Esophagus squamous epithelium (tissue), 5 donors: ENCODE measurements at places on chromosomes 4 and X.

- DNase-seq = no peak
Measured at GRCh38 chrX:45050558-45050957, 150.1 kb downstream of the DIPK2B start.

DNA sequence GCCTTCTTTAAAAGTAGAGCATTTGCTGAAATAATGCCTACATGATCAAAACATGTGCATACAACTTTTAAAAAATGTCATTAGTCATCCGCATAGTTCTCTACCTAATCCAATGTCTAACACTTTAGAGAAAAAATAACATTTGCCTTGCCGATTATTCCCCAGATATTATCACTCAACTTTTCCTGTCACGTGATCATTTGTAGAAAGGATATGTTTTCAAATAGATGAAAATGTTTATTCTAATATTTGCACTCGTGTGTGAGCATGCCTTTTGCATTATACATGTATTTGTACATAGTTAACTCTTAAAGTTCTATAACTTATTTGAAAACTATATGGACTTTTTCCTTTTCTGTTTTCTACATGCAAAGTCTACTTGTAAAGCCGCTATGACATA lies 533.0 kb upstream of the FMR1 start:
- no peak for DNase-seq

GRCh38 chr4:23237771-23238170 lies 545.0 kb downstream of the GBA3 start:
- DNase-seq = no peak

DNA sequence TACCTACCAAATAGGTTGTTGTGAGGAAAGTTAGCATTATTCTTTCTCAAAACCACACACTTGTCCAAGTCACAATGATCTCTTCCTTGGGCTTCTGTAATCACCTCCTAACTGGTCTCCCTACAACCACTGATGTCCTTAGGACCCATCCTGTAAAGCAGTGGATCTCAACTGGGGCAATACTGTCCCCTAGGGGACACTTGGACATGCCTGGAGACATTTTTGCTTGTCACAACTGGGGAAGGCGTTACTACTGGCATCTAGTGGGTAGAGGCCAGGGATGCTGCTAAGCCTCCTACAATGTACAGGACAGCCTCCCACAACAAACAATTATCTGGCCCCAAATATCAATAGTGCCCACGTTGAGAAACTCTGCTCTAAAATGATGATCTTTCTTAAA lies 118.7 kb upstream of the AP1S2 start:
- DNase-seq = no peak

DNA sequence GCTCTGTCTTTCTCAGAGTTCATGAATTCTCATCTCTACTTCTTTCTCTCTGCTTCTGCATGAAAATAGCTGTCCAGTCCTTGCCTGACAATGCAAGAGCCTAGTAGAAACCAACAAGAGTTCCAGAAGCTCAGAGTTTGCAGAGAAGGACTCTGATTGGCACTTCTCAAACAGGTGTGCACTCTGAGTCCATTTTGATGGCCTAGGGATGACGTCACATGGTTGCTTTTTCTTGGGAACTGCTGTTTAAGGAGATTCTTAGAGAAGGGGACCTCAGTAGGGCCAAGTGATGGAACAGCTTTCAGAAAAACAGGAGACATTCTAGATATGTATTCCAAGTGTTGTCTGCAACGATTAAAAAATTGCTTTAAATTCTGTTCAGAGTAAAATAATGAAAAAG lies 56.8 kb downstream of the HMGB2 start:
- DNase-seq = no peak

GRCh38 chrX:809081-809480 lies 178.5 kb downstream of the SHOX start:
- no peak for DNase-seq

- no peak for DNase-seq
Measured at GRCh38 chr4:107138433-107138832, 102.3 kb upstream of the DKK2 start.

DNA sequence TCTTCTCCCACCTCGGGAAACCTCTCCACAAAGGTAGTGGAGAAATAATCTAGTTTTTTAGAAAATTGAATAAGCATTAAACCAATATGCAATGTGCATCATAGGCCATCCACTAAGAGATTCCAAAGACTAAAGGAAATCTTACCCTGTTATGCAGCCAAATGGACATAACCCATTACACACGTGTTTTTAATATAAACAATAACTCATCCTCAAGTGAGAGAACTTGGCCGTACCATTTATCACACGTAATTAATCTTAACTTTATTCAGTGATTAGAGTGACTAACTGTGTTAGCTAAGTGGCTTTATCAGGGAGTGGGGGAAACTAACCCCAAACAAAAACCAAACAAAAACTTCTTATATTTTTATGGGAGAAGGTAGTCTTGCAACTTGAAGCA lies 57.8 kb downstream of the AFM start:
- DNase-seq = no peak

GRCh38 chr4:88418411-88418810 lies 38.5 kb upstream of the HERC5 start:
- DNase-seq = no peak

DNA sequence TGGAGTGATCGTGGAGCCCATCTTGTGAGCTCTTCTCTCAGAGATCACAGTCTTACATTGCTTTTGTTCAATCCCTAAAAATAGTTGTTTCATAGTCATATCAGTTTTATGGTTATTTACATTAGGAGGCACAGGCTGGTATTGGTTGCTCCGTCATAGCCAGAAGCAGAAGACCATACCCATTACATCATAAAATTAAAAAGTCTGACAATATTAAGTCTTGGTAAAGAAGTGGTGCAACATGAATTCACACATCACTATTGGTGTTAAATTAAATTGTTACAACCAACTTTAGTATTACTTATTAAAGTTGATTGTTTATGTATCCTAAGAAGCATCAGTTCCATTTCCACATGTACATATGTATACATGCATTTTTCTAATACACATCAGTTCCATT lies 84.6 kb downstream of the LARP1B start:
- no peak for DNase-seq

GRCh38 chrX:129959493-129959832 lies 23.0 kb upstream of the BCORL1 start:
- DNase-seq = no peak

GRCh38 chr4:156766846-156767245 lies 204.8 kb downstream of the PDGFC start:
- DNase-seq = no peak

- no peak for DNase-seq
Measured at GRCh38 chr4:168800926-168801325, 209.1 kb downstream of the CBR4 start.

- DNase-seq = no peak
Measured at GRCh38 chr4:1720163-1720983, 750 bp downstream of the TMEM129 start.

GRCh38 chr4:37389967-37390580 lies 145.5 kb downstream of the NWD2 start:
- no peak for DNase-seq

- DNase-seq = no peak
Measured at GRCh38 chr4:183588169-183588675, 70.8 kb downstream of the RWDD4 start.

- no peak for DNase-seq
Measured at GRCh38 chrX:150472306-150472705, 96.1 kb upstream of the MTM1 start.

DNA sequence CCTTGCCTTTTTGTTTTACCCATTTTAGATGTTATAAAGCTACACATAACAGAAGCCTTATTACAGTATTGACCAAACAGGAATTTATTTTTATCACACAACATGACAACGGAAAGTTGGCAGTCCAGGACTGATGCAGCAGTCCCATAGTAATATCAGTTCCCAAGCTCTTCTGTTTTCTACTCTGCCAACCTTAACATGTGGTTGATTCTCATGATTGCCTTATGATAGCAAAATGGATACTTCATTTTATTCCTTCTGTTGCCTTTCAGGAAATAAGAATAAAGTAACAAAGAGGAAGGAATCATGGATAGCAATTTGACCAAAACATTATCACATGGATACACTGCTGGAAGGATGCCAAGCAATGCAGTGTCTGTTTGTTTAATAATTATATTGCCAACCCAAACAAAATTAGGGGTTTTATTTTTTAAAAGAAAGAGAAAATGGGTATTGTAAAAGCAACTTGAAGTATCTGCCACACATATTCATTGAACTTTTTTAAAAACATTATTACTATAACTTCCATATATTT lies 275.7 kb downstream of the STPG2 start:
- no peak for DNase-seq

- peak; percentile 16 for DNase-seq
Measured at GRCh38 chrX:49230500-49231232, 2.5 kb downstream of the CACNA1F start.

- DNase-seq = no peak
Measured at GRCh38 chr4:93648258-93648657, 180.3 kb upstream of the ATOH1 start.

GRCh38 chr4:83629945-83630721 lies 94.2 kb downstream of the GPAT3 start:
- no peak for DNase-seq

DNA sequence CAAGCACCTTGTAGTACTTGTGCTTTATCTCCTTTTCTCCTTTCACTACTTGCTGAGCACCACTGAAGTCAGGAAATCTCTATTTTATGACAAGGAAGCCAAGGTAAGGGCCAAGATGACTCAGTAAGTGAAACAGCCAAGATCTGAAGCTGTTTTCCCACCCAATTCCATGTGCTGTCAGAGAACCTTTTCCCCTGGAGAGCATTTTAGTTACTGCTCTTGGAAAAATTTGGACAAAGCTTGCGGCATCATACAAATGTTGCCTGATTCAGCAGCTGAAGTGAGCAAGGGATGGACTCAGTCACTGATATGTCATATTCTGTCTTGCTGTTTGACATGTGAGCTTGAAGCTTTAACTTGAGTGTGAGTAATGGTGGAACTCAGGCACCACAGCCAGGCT lies 391.4 kb downstream of the RAB28 start:
- DNase-seq = no peak

- no peak for DNase-seq
Measured at GRCh38 chrX:110012818-110013485, 10.0 kb downstream of the TMEM164 start.

DNA sequence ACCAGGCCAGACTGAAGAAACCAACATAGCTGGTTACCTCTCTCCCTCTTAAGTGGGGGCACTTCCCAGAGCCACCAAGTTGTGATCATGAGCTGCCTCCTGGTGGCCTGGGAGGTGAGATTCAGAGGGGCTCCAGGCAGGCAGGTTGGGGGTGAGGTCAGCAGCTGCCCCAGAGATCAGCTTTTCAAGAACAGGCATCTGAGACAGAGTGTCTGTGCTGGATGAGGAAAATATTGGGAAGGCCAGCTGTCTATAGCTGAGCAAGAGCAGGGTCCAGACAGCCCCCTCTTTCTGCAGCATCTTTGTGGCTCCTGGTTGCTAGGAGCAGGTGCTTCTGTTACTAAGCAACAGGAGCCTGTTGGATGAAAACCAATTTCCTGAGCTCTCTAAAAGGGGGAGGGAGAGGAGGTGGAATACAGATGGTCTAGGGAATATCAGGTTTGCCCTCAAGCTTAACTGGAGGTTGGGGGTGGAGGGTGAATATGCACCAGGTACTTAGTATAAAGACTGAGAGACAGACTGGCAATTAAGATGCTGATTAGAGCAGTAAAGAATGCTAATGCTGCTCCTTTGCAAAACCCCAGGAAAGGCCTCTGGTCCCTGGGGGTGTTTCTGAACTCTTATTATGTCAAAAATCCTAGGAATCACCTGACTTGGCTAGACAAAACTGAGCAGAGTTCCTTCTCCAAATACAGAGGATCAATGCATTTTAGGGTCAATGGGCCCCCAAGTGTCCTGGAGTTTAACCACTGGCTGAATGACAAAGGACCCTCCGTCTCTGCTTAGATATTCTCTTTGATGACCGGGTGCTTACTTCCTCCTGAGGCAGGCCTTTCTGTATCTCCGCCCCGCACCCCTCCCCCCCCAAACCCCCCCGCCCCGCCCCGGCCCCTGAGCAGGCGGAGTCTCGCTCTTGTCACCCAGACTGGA lies 21.4 kb downstream of the ZCCHC13 start:
- no peak for DNase-seq

- DNase-seq = no peak
Measured at GRCh38 chr4:144174401-144175067, 34.0 kb upstream of the GYPA start.

- no peak for DNase-seq
Measured at GRCh38 chr4:159042097-159042605, 60.7 kb upstream of the RAPGEF2 start.

GRCh38 chr4:7087036-7087435 lies 19.2 kb upstream of the GRPEL1 start:
- no peak for DNase-seq

GRCh38 chr4:181956512-181956911 lies 286.7 kb upstream of the TENM3 start:
- DNase-seq = no peak

GRCh38 chr4:130296448-130296847 lies 1200.5 kb downstream of the C4orf33 start:
- DNase-seq = no peak

- DNase-seq = no peak
Measured at GRCh38 chr4:18394656-18395055, 373.1 kb upstream of the LCORL start.

GRCh38 chr4:81651243-81651899 lies 179.7 kb upstream of the RASGEF1B start:
- DNase-seq = no peak

DNA sequence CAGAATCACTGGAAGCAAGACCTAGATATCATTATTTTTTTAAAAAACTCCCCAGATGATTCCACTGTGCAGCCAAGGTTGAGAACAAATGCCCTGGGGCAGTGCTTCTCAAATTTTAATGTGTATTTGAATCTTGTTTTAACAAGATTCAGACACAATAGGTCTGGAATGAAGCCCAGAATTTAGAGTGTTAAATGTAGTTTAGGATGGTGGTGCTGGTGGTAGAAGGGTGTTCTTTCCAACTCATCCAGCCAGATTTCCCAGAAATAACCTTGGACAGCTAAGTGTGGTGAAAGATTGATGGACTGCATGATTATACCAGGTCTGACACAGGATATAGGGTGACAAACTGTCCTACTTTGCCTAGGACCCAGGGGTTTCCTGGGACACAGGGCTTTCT lies 120.1 kb upstream of the MED14 start:
- DNase-seq = no peak

DNA sequence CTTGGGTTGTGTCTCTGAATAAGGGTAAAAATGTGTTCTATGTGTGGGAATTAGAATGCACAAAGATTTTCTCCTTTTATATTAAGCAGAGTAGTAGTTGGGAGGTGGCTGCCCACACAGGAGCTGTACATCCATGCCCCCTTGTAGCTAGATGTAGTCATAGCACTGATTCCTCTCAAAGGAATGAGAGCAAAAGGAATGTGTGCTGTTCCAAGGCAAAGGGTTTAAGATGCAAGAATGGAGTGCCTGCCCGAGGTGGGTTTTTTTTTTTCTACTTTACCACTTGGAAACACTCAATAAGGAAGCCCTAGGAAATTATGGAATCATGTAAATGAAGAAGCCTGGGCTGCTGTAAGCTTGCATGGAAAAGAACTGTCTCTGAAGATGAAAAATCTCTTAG lies 2183.2 kb upstream of the AGA start:
- DNase-seq = no peak
